ENCODE measurements at places on chromosomes 1 and 21. TPM values are rescaled to one million over a fixed set of nuclear protein-coding genes. Genes with fewer than 3 reads are reported as not detected.

- peak; percentile 64 for DNase-seq
Observed at GRCh38 chr1:202170726-202171125, 10.3 kb upstream of the PTPN7 start.

- DNase-seq = no peak
Observed at GRCh38 chr1:24294228-24294672, 24.9 kb upstream of the GRHL3 start.

GRCh38 chr1:230315099-230315498 lies 111.0 kb downstream of the PGBD5 start:
- DNase-seq = no peak

GRCh38 chr1:83909687-83910086 lies 89.2 kb downstream of the TTLL7 start:
- DNase-seq = no peak

Gene ERG
- total RNA-seq = 0.14 TPM

Gene TDRD5
- not detected for total RNA-seq

DNA sequence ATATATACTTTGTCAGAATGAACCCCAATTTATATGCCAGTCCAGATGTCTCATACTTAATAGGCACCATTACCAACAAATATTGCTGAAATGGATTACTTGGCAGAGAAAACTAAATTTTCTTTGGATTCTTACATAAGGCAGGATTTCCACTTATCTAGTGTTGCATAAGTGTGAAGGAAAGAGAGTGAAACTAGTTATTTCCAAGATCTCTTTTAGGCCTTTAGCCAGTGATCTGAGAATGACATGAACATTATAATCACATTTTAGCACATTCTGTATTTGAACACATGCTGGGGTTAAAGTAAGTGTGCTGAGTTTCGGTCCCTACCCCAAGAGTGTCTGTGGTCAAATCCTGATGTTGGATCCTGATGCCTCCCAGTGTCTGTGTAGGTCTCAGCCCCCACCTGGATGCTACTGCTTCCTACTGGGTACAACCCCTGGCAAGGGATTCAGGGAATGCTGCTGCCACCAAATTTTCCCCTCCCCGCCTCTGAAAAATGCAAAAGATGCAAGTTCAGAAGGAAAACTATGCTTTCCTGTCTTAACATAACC lies 11.2 kb downstream of the DDAH1 start:
- DNase-seq = no peak

Gene ASAP3
- total RNA-seq = 0.63 TPM

Gene ADGRB2
- 0.45 TPM for total RNA-seq

DNA sequence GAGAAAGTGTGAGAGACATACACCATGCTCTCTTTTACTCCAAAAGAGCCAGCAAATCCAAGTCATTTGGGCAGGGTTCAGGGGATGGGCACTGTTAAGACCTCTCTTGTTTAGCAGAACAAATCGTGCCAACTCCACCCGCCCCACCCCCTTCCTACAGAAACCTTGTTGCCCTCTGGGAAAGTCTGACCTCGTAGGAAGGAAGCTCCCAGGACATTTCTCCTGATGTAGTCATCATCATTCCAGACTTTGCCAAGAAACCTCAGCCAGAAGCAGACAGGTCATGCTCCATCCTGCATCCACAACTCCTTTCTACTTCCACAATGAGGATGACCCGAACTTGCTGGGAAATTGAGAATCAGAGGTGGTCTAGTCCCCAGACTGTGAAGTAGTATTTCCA lies 57.7 kb downstream of the UBE2T start:
- no peak for DNase-seq

Gene S100A7A
- not detected for total RNA-seq

DNA sequence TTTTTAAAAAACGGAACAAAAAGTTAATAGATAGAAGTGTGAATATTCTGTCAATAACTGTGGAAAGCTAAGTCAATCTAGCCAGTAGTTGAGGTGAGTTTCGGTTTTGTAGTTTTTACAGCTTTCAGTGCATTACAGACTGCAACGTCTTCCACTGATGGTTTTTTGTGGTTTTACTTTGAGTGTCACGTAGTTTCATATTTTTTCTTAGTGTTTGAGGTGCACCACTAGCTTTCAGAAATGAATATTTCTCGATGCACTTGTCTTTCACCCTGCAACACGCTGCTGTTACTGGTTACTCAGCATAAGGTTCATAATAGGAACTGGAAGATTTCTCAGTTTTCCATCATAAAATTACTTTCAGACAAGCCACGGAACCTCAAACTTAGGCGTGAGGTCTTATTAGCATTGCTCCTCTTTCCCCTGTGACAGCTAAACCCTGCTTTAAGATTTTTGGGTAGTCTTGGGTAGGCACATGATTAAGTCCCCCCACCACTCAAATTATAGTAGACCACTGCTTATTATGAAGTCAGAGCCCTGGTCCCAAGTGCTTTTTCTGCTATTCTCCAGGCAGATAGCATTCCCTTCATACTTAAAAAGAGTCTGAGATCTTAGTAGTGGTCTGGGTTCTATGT lies 1412.7 kb downstream of the KCNT2 start:
- DNase-seq = peak; percentile 68

DNA sequence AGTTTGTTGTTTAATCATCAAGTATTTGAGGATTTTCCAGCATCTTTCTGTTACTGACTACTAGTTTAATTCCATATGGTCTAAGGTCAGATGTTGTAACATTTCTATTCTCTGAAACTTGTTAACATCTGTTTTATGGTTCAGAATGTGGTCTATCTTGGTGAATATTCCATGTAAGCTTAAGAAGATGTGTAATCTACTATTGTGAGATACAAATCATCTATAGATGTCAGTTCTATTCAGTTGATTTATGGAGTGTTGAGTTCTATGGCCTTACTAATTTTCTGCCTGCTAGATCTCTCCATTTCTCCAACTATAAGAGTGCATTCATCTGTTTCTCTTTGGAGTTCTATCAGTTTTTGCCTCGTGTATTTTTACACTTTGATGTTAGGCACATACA lies 31.5 kb downstream of the WARS2 start:
- DNase-seq = no peak

Gene CZIB
- 44.9 TPM for total RNA-seq

Gene CASQ1
- total RNA-seq = not detected

- DNase-seq = no peak
Observed at GRCh38 chr1:178607718-178608408, 95.0 kb downstream of the TEX35 start.

- no peak for DNase-seq
Observed at GRCh38 chr1:207302618-207303393, 18.7 kb upstream of the CD55 start.

DNA sequence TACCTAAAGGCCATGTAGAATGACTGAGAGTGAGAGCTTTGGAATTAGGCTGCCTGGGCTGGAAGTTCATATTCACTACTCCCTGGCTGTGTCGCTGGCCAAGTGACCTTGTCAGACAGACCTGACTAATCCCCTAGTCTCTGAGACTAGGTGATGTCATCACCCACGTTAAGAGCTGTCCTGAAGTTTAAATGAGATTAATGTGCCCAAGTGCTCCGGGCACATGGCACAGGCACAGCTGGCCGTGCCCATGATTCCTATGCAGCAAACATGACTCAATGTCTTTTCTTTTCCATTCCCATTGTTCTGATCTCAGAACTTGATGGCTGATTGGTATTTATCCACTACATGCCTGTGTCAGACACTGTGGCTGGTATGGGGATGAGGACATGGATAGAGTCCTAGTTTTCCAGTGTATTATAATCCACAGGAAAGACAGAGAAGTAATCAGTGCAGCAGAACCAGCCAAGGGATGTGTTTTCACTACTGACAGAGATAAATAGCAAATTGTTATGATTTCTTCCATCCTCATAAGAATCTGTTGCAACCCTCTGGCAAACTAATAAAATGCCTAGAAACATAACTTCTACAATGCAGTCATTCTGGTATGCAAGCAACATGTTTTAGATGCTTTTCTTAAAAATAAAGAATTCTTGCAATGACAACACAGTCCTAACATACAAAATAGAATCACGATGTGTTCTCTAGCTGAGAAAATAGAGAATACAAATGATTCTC lies 180.9 kb downstream of the PCP4 start:
- DNase-seq = no peak

- DNase-seq = no peak
Observed at GRCh38 chr1:235307158-235308124, 20.5 kb downstream of the ARID4B start.

Gene SLC6A9
- 6.3 TPM for total RNA-seq

Gene RCSD1
- 74.7 TPM for total RNA-seq

GRCh38 chr1:51240084-51240483 lies 4.0 kb downstream of the RNF11 start:
- DNase-seq = no peak

- DNase-seq = peak; percentile 99
Observed at GRCh38 chr1:155273343-155274245, at the start of gene CLK2. Gene CLK2, minus strand, starts transcription at chr1:155273504. Its CDS starts 2,527 bp downstream, at chr1:155270977.

- no peak for DNase-seq
Observed at GRCh38 chr1:181318858-181319235, 164.5 kb upstream of the CACNA1E start.

GRCh38 chr1:4770713-4771112 lies 116.3 kb downstream of the AJAP1 start:
- no peak for DNase-seq

- DNase-seq = no peak
Observed at GRCh38 chr1:13556224-13556764, 27.3 kb upstream of the PDPN start.

DNA sequence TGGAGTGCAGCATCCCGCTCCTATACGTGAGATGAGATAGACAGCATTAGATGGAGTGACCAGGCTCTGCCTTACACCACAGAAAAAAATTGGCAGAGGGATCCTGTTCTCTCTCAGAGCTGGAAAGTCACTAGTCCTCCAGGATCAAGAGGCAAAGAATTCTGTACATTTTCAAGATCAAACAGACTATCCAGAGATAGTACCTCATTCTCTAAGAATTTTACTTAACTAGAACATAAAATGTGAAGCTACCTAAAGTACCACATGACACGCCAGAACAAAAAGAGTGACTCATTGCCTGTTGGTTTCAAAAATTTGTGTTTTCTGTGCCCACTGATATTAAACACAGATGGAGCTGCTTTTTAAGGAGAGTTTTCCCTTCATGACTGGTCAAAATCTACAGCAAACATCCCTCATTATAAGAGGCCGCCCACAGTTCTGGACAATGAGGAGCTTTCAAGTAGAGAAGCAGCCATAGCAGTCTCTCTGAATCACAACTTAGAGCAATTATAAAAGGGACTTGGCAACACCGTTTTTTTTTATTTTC lies 32.3 kb downstream of the CD160 start:
- DNase-seq = no peak
